ENCODE measurements at places on chromosomes 3 and 15.

- no peak for DNase-seq
Measured at GRCh38 chr15:100528833-100529428, at the start of gene CERS3. Gene CERS3 (minus strand): TSS chr15:100528950. CDS start chr15:100501849, 27,101 bp downstream.

DNA sequence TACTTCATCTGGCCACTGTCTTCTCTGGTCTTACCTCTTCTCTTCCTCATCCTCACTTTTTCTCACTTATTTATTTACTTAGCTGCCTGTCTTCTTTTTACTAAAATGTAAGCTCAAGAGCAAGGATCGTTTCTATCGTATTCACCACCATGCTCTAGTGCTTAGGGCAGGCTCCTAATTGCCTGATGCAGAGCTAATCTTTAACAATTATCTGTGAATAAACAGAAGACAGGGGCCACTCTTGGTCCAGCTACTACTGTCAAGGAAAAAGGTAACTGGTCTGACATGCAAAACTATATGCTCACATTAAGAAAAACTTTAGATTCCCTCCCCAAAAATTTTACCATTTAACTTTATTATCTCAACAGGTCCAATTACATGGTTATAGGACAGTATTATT, 17.5 kb downstream of the PIK3R4 start:
- DNase-seq = no peak

GRCh38 chr3:122025296-122025695, 3.2 kb upstream of the ILDR1 start:
- DNase-seq = no peak

DNA sequence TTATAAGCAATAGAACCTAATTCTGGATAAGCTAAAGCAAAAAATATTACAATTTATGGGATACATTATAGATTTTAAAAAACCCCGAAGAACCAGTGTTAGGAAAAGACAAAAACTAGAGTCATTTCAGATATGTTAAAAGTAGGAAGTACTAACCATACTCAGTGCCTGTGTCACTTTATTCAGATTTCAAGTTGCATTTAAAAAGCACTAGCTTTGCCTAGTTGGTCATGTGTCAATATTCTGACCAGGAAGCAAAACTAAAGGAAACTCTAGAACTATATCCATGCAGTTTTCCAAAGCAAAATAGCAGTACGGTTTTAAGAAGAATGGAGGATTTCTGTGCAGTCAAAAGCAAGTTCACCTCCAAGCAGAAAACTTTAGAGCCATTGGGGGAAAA, 88.4 kb downstream of the RAP2B start:
- DNase-seq = no peak

GRCh38 chr3:182389071-182389815, 404.1 kb upstream of the ATP11B start:
- peak; percentile 96 for DNase-seq

DNA sequence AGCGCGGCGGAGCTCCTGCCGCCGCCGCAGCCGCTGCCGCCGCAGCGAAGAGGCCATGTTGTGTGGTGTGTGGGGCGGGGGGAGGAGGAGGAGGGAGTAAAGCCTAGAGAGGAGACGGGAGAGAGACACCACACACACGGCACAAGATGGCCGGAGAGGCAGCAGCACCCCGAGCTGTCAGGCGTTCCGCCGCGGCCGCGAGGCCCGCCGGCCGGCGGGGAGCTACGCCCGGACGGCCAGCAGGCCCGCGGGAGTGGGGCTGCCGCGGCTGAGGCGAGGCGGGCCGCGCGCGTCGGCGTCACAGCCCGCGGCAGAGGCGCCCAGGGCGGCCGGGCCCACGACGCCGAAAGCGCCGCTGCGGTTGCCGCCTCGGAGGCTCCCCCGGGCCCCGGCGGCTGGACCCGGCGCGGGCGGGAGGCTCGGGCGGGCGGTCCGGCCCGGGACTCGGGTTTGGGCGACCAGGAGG, 17.4 kb upstream of the CHD2 start:
- DNase-seq = no peak

GRCh38 chr3:186633481-186633880, 6.7 kb upstream of the FETUB start:
- DNase-seq = no peak

DNA sequence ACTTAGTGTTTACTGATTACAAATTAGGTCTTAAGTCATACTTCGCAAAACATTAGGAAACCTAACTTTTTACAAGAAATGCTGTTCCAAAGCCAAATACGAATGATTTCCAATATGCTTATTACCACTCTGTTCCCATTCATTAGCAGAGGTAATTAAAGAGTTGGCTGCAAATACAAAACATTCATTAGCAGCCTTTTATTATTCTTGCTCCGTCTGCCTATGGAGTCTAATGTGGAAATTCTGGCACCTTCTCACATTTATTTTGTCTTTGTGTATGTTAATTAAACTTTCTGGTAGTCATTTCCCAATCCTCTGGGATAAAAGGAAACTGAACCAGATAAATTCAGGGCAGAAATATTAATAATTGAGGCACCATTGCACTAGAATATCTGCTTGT, 689.0 kb downstream of the PLOD2 start:
- no peak for DNase-seq

- no peak for DNase-seq
Measured at GRCh38 chr3:153127788-153128187, 34.2 kb upstream of the RAP2B start.
